ENCODE measurements at places on chromosomes 3 and 15. TPM values are rescaled to one million over a fixed set of nuclear protein-coding genes. Genes with fewer than 3 reads are reported as not detected.

DNA sequence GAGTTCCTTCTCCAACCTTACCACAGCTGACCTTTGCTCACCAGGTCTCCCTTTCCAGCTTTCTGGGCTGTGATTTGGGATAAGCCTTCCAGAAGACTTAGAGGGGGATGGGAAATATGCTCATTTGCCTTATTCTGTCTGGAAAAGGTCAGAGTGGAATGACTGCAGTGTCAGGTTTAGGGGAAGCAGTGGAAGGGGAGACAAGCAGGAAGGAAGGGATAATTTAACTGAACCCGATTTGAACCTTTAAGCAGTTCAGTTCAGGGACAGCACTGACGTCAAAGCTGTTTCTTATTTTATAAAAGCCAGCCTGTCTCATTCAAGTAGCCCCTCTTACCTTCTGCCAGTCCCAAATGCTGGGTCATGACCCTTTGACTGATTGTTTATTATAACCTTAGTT lies 418.4 kb upstream of the RARB start:
- no peak for DNase-seq
- no peak overlapping the region for H3K27ac ChIP-seq
- no peak overlapping the region for H3K4me3 ChIP-seq
- H3K4me1 ChIP-seq = no peaks in the 10 kb centered on the region
- H3K27me3 ChIP-seq = no peaks in the 10 kb centered on the region

INKA1 gene
- total RNA-seq = 4.2 TPM

- H3K27ac ChIP-seq = no peak overlapping the region
- no peaks in the 10 kb centered on the region for H3K27me3 ChIP-seq
- H3K36me3 ChIP-seq = no peaks in the 10 kb centered on the region
Measured at GRCh38 chr3:160134964-160135363, 90.3 kb upstream of the C3orf80 start.

- no peak for DNase-seq
- no peak overlapping the region for H3K4me3 ChIP-seq
- no peaks in the 10 kb centered on the region for H3K4me1 ChIP-seq
- H3K36me3 ChIP-seq = peaks cover 17% of the 10 kb centered on the region
Measured at GRCh38 chr15:72339777-72340177, 19.8 kb upstream of the CELF6 start.

DNA sequence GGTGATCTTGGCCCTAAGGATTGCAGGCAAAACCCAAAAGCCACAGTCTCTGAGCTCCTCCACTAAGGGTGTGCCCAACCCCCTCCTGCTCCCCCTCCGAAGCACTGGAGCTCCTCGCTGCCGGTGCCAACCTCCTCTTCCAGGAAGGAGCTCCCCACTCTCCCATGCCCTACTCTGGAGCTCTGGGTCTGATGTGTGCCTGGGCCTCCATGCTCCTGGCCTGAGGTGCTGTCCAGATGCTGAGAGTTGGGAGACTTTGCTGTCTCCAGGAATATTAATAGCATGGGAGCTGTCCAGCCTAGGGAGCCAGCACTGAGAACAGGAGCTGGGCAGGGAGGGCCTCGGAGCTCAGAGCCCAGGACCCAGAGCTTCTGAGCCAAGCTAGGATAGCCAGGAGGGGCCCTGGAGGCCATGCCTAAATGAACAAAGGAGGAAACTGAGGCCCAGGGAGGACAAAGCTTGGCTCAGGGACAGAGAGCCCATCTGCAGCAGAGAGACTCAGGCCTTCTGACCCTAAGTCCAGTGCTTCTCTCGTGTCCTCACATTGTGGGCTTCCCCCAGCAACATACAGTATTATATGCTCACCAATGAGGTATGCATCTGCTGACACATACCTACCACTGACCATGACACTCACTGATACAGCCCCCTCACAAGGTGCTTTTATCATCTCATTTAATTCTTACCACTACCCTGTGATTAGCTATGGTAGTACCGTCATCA lies 36.9 kb upstream of the HERC1 start:
- H3K27ac ChIP-seq = no peak overlapping the region
- H3K4me1 ChIP-seq = no peaks in the 10 kb centered on the region
- no peaks in the 10 kb centered on the region for H3K36me3 ChIP-seq
- no peak for DNase-seq

TMCO5A gene
- total RNA-seq = not detected

CLDN16 gene
- 0.52 TPM for total RNA-seq

Data from thymus (tissue), 14 donors.